ENCODE measurements at places on chromosomes 4 and X. TPM values are rescaled to one million over a fixed set of nuclear protein-coding genes. Genes with fewer than 3 reads are reported as not detected.

DNA sequence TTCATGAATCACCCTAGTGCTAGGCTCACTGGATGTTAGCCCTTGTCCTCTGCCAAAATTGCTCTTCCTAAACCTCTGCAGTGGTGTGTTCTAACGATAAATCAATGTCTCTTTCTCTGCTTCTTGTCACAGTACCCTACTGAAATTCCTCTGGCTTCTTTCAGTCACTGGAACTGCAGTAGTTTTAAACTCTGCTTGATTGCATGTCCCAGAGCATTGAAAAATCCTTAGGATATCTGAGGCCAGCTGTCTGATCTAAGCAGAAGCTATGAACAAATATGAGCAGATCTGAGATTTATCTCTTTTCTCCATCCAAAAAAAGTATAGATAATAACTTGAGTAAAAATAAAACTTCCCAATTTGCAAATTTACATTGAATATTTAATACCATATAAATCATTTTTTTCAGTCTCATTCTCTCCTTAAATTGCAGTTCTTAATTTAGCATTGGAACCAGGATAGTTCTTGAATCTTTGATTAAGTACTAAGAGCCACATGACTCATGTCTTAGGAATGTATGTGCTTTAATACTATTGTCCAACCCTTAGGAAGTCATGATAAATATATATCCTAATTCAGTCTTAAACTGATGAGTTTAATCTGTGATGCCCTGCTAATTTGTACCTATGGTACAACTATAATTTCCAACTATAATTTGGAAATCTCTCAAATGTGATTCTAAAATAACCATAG, 169.7 kb downstream of the PDHA2 start:
- no peak for DNase-seq

GRCh38 chrX:40030205-40030604, 67.6 kb downstream of the BCOR start:
- DNase-seq, result no peak

DNA sequence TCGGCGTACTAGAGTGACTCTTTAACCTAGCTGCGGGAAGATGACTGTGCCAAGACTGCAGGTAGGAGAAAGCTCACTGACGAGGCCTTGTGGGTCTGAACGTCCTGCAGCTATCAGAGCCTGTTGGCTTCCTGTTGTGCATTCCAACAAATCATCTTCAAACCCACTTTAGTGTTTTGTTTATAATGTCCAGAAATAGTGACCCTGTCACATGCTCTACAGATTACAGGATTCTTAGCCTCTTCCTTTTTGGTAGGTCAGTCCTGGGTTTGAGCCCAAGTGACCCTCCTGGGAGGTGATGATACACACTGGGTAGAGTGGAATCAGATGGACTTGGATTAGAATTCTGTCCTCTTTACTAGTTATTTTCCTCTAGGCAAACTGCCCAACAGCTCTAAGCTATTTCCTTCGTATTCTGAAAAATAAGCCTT, 33.2 kb downstream of the HTT start:
- no peak for DNase-seq

GRCh38 chrX:130606425-130606824, 204.6 kb downstream of the RBMX2 start:
- no peak for DNase-seq

RRH gene
- total RNA-seq, result 0.05 TPM

DNA sequence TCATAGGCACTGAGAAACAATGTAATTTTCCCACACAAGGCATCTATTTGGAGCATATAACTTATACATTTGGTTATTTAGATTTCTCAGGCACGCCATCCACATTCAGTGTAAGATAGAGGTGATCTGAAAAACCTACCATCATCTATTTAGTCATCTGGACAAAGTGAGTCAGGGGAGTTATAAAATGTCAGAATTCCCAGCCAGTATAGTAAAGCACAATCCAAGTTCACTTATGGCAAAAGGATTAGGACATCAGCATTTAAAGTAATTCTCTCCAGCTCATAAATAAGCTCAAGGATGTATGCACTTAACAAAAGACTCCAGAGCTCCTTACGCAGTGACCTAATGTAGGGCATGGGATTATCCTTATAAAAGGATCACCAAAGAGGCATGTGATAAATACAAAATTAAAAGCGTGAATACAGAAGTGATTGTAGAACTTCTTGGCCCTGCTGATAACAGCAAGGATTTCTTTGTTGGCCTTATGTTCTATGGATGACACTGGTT, 65.3 kb upstream of the DCLK2 start:
- no peak for DNase-seq

- DNase-seq, result no peak
Measured at GRCh38 chr4:149426461-149426860, 389.2 kb downstream of the IQCM start.

DNA sequence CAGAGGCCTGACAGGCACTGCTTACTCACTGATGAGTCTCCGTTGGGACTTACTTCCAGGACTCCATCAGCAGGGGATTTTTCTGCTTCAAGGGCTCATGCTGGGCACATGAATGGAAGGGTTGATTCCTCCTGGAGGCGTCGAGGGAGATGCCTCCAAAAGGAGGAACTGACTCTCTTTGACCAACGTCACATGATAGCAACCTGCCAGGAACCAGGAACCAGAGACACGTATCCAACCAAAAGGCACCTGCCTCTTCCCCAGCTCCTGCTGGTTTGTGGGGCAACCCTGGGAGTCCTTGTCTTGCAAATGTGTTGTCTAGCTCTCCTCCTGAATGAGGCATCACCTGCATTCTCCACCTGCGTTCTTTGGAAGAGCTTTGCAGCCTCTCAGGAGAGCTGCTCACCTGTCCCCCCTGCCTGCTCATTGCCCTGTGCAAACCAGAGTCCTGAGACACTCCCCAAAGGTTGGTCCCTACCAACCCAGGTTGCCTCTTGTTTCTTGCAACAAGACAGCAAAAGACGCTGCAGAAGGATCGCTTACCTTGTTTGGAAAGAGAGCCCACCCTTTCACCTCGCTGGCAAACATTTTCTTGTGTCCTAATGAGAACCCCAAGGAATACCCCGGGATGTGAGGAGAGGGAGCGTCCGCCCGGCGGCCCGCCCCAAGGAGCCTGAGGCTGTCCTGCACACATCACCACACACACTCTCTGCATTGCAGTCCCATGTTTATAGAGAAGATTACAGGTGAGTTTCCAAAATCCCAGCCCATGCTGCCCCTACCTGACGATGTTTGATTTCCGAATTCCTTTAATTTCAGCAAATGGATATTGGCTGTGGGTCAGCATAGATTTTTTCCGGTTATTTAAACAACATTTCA, 30.5 kb upstream of the SHOX start:
- DNase-seq, result no peak

- DNase-seq, result no peak
Measured at GRCh38 chrX:39969099-39969818, 128.5 kb downstream of the BCOR start.

LRIT3 gene
- not detected for total RNA-seq

GRCh38 chr4:77538144-77538543, 67.5 kb upstream of the CXCL13 start:
- DNase-seq, result no peak

RBM46 gene
- total RNA-seq, result not detected

DNA sequence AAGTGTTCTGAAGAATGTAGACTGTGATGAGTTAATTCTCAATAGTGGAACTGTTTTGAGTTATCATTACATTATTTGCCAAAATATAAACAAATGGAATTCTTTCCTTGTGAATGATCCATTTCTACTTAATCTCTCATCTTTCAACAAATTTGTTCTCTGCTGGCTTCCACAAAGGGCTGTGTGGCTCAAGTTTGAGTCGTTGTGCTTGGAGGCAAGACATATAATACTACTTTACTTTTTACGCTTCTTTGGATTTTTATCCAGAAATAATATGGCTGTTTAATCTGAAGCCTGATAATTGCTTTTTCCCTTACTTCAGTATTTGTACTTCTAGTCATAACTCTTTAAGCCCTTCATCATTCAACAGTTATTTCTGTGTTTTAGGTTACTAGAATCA, 169.5 kb downstream of the ARHGAP10 start:
- no peak for DNase-seq

GRCh38 chrX:3815896-3816664, 102.6 kb upstream of the PRKX start:
- DNase-seq, result peak; percentile 57

DNA sequence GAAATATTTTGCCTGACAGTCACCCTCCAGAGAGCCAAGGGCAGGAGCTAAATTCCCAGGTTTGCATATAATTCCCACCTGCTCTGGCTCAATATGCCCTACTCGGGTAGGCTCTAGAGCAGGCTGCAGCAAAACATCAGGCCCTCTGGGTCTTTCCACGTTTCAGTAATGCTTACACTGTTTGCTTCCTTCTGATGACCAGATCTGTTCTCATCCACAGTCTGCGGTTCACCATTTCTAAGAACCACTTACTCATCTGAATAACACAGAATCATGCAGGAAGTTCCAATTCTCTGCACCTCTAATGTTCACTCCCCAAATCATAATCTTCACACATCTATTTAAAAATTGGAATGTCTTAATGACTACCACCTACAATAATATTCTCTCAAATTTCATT, 141.4 kb downstream of the PPP3CA start:
- no peak for DNase-seq

DNA sequence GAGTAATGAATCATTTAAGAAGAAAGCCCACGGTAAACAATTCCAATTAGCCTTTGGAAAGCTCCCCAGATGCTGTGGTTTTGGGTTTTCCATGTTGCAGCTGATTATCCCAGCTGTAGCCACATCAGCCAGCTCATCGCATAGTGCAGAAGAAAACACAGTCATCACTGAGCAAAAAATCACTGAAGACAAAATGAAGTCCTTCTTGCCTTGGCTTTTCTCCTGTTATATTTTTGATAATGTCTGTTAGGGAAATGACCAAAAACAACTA, 193.0 kb upstream of the C1QTNF7 start:
- no peak for DNase-seq

DNA sequence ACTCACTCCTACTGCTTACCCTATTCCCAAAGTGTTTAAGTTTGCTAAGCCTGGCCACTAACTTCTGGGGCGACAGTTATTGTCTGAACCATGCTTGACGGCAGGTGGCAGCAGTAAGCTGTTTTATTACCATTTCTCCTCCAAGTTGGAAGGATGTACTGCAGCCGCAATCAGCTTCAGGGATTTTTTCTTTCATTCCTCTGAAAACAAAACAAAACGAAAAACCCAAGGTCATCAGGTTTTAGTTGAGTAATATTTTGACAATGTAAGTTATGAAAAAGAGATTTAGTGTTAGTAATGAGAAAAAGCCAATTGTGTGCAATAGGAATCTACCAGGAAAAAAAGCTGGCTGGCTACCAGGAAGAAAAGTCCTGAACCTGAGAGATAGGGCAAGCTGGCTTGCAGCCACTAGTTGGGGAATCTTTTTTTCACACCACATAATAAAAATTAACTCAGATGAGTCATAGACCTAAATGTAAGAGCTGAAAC, 13.2 kb upstream of the RAB9B start:
- peak; percentile 41 for DNase-seq

DNA sequence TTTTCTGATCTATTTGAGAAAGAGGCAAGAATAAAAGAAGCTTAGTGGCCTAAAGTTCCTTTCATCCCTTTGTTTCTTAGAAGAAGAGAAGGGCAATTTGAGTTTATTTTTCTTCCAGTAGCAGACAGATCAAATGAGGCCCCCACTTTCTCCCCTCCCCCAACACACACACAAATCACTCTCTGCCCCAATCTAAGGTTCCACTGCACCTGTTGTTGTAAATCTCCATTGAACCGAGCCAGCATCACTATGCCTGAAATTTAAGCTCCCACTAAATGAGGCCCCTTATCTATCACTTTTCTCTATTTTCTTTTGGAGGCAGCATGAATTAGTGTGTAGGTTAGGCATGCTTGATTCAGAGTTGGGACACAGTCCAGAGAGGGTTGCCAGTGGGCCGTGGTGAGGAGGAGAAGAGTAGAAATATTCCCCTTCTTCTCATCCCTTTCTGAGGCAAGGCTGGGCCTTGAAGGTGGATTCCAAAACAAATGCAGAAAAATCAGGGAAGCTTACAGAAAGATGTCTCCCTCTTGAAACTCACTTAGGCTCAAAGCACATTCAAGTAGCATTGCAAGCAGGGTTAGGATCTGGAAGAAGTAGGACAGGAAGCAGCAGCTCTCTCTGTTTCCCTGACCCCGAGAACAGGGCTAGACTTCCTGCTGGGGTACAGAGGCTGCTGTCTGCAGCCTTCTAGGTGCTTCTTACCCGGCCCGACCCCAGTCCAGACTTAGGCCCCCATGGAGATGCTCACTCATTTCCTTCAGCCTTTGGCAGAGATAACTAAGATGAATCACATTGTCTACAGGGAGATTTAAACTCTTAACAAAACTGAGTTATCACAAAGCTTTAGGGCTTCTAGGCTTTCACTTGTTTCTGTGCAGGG, 70.7 kb downstream of the RASL11B start:
- no peak for DNase-seq

GRCh38 chrX:110082161-110082560, 79.2 kb downstream of the TMEM164 start:
- DNase-seq, result no peak

Data from liver (tissue), 10 donors.